GM23248 (cell line): ENCODE measurements at places on chromosomes 1 and 21. TPM values are rescaled to one million over a fixed set of nuclear protein-coding genes. Genes with fewer than 3 reads are reported as not detected.

Gene IQCC
- 0.97 and 1.4 TPM in 2 replicates for total RNA-seq

Gene NIBAN1
- total RNA-seq, result 34.8 and 35.5 TPM in 2 replicates

GRCh38 chr1:228083871-228084278 is 1.4 kb downstream of the ARF1 start:
- H3K27ac ChIP-seq, result peak overlapping the region; percentile 93
- H3K4me3 ChIP-seq, result peak overlapping the region; percentile 92
- peaks cover 5% of the 10 kb centered on the region; the same call in 1 of the 2 replicates for H3K36me3 ChIP-seq
- DNase-seq, result peak; percentile 65

Gene OR2T29
- not detected in 2 replicates for total RNA-seq

DNA sequence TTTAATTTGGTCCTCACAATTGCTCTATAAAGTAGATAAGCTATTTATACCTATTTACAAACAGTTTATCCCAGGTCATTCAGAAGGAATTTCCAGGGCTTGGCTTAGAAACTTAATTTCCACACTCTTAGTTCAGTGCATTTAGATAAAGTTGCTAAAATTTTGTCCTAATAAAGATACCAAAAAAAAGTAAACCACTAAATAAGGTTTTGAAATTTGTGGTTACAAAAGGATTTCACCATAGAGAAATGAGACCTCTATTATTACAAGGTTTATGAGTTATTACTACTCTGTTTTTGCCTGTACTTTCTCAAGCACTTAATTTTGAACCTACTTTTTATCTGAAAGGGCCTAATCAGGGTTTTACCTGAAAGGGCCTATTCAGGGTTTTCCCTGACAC is 22.4 kb downstream of the PTPN22 start:
- DNase-seq, result no peak
- no peaks in the 10 kb centered on the region for H3K4me1 ChIP-seq
- no peaks in the 10 kb centered on the region for H3K27me3 ChIP-seq
- no peaks in the 10 kb centered on the region for H3K36me3 ChIP-seq

GRCh38 chr1:214993419-214993818 is 89.1 kb upstream of the KCNK2 start:
- H3K27ac ChIP-seq, result peak overlapping the region; percentile 30
- H3K4me1 ChIP-seq, result peaks cover 42% of the 10 kb centered on the region
- no peak overlapping the region for H3K4me3 ChIP-seq
- H3K27me3 ChIP-seq, result no peaks in the 10 kb centered on the region

Gene GBP6
- total RNA-seq, result not detected in 2 replicates

- H3K4me3 ChIP-seq, result no peak overlapping the region
- no peaks in the 10 kb centered on the region for H3K27me3 ChIP-seq
- H3K4me1 ChIP-seq, result no peaks in the 10 kb centered on the region
- H3K36me3 ChIP-seq, result no peaks in the 10 kb centered on the region
Observed at GRCh38 chr21:45737485-45738166, 94.1 kb downstream of the PCBP3 start.

GRCh38 chr1:10484521-10484920 is 9.8 kb downstream of the PEX14 start:
- no peak overlapping the region for H3K27ac ChIP-seq
- DNase-seq, result no peak
- H3K27me3 ChIP-seq, result no peaks in the 10 kb centered on the region
- H3K36me3 ChIP-seq, result no peaks in the 10 kb centered on the region
- H3K4me3 ChIP-seq, result no peak overlapping the region

GRCh38 chr1:72230746-72231145 is 51.6 kb downstream of the NEGR1 start:
- peak; percentile 42 for DNase-seq
- H3K36me3 ChIP-seq, result no peaks in the 10 kb centered on the region
- H3K4me1 ChIP-seq, result peaks cover 20% of the 10 kb centered on the region
- H3K27me3 ChIP-seq, result no peaks in the 10 kb centered on the region

- H3K27ac ChIP-seq, result no peak overlapping the region
- no peak overlapping the region for H3K4me3 ChIP-seq
- no peak for DNase-seq
- H3K4me1 ChIP-seq, result peaks cover 25% of the 10 kb centered on the region
- H3K27me3 ChIP-seq, result no peaks in the 10 kb centered on the region
Observed at GRCh38 chr1:59438058-59438560, 141.2 kb downstream of the FGGY start.

DNA sequence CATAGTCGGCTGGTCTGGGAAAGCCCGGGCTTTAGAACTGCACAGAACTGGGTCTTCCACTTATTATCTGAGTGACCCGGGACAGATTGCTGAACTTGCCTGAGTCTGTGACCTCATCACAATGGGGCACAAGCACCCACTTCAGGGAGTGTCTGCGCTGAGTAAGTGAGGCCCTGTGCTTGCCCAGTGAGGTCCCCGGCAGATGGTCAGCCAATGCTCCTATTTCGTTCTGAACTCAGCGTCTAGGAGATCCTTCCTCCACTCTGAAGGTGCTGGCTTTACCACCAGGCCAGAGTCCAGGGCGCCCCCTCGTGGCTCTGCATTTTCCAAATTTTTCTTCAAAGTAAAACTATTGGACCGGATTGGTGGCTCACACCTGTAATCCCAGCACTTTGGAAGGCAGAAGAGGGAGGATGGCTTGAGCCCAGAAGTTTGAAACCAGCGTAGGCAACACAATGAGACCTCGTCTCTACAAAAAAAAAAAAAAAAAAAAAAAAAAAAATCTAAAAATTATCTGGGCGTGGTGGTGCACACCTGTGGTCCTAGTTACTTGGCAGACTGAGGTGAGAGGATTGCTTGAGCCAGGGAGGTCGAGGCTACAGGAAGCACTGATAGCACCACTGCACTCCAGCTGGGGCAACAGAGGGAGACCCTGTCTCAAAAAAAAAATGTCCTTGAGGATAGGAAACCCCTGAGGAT is 61.7 kb downstream of the FCRL5 start:
- DNase-seq, result peak; percentile 70
- peaks cover 7% of the 10 kb centered on the region; the same call in 1 of the 2 replicates for H3K27me3 ChIP-seq
- no peaks in the 10 kb centered on the region for H3K36me3 ChIP-seq
- no peaks in the 10 kb centered on the region for H3K4me1 ChIP-seq
- no peak overlapping the region for H3K4me3 ChIP-seq
- no peak overlapping the region for H3K27ac ChIP-seq

- no peaks in the 10 kb centered on the region for H3K27me3 ChIP-seq
- no peak for DNase-seq
- H3K4me3 ChIP-seq, result no peak overlapping the region
- H3K36me3 ChIP-seq, result no peaks in the 10 kb centered on the region
Observed at GRCh38 chr1:24299901-24300300, 19.3 kb upstream of the GRHL3 start.

Gene CSF3R
- total RNA-seq, result not detected in 2 replicates

Gene OLIG2
- not detected in 2 replicates for total RNA-seq

DNA sequence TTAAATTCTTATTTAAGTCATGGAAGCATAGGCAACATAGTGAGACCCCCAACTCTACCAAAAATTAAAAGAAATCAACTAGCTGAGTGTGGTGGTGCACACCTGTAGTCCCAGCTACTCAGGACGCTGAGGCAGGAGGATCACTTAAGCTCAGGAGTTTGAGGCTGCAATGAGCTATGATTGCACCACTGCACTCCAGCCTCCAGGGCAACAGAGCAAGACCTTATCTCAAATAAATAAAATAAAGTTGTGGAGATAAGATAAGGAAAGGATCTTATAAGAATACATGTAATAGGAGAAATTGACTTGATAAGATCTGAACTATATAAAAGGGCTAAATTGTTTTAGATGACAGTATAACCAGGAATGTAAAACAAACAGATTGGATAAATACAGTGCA is 2.3 kb upstream of the BATF3 start:
- DNase-seq, result no peak
- H3K4me3 ChIP-seq, result no peak overlapping the region
- peaks cover 15% of the 10 kb centered on the region for H3K27me3 ChIP-seq
- no peaks in the 10 kb centered on the region for H3K4me1 ChIP-seq
- H3K36me3 ChIP-seq, result no peaks in the 10 kb centered on the region

- H3K27me3 ChIP-seq, result peaks cover 12% of the 10 kb centered on the region
- peaks cover 8% of the 10 kb centered on the region; the same call in 1 of the 2 replicates for H3K4me1 ChIP-seq
- no peaks in the 10 kb centered on the region for H3K36me3 ChIP-seq
Observed at GRCh38 chr21:31870472-31871193, 2.2 kb upstream of the HUNK start.

DNA sequence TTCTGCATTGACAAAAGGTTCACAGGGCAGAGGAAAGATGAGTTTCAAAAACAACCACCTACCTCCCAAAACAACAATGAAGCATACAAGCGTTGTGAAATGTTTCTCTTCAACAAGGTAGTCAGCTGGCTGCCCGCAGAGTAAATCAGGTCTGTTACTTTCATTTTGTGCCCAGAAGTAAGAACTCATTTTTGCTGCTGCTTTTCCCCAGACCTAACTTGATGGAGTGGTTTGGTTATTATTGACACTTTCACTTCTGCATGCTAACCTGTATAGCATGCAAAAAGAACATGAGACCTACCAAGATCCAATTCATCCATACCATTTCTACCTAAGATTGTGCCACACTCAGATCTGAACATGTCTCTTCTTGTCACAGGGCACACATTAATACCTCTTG is 1.3 kb downstream of the SLC9C2 start:
- H3K27me3 ChIP-seq, result peaks cover 3% of the 10 kb centered on the region; the same call in 1 of the 2 replicates
- H3K4me1 ChIP-seq, result no peaks in the 10 kb centered on the region
- H3K36me3 ChIP-seq, result no peaks in the 10 kb centered on the region
- no peak overlapping the region for H3K27ac ChIP-seq
- H3K4me3 ChIP-seq, result no peak overlapping the region

- H3K4me1 ChIP-seq, result peaks cover 68% of the 10 kb centered on the region
- H3K27ac ChIP-seq, result peak overlapping the region; percentile 93
- 0 out of 2 replicates have a peak, but pooled peaks cover 2% of the 10 kb centered on the region for H3K36me3 ChIP-seq
- DNase-seq, result peak; percentile 37
- peak overlapping the region; percentile 7; the same call in 1 of the 2 replicates for H3K4me3 ChIP-seq
- H3K27me3 ChIP-seq, result no peaks in the 10 kb centered on the region
Observed at GRCh38 chr1:167795810-167796740, 74.3 kb downstream of the MPZL1 start.

GRCh38 chr1:20992322-20993056 is 184.2 kb downstream of the EIF4G3 start:
- H3K4me1 ChIP-seq, result peaks cover 13% of the 10 kb centered on the region
- no peak overlapping the region for H3K4me3 ChIP-seq
